ENCODE measurements at places on chromosomes 13 and 19.
A peak's percentile ranks its signal among the peaks of the same experiment; 100 is the strongest.

DNA sequence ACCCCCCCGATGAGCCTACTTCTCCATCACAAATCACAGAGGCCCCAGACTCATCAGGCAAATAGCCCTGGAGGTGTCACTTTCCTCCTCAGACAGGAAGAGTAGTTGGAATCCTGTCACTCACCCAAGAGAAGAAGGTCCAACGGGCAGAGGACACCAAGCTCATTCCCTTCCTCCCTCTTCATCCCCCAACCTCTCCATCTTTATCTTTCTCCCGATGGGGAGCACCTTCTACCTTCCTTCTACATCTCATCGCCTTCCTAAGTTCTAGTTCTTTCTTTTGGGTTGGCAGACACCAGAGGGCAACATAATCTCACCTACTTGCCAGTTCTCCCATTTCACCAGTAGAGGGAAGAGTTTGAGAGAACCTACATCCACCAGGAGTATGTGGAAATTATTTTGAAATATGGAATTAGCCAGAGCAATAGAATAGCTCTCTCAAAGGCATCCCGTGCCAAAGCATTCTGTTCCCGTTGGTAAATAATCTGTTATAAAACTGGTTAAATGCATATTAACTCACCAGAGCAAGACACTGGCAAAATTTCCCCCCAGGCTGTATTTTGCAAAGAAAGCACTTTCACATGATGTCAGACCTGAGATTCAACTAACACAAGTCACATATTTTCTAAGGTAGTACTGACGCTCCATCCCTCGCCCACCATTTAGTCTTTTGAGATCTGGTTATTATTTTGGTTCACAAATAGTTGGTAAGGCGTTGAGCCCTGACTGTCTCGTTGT, 55.0 kb downstream of the ZIC5 start:
- peaks cover 15% of the 10 kb centered on the region for H3K27me3 ChIP-seq
- H3K27ac ChIP-seq: no peak overlapping the region
- peaks cover under 1% of the 10 kb centered on the region for H3K36me3 ChIP-seq
- peaks cover 3% of the 10 kb centered on the region for H3K4me1 ChIP-seq
- DNase-seq: no peak

DNA sequence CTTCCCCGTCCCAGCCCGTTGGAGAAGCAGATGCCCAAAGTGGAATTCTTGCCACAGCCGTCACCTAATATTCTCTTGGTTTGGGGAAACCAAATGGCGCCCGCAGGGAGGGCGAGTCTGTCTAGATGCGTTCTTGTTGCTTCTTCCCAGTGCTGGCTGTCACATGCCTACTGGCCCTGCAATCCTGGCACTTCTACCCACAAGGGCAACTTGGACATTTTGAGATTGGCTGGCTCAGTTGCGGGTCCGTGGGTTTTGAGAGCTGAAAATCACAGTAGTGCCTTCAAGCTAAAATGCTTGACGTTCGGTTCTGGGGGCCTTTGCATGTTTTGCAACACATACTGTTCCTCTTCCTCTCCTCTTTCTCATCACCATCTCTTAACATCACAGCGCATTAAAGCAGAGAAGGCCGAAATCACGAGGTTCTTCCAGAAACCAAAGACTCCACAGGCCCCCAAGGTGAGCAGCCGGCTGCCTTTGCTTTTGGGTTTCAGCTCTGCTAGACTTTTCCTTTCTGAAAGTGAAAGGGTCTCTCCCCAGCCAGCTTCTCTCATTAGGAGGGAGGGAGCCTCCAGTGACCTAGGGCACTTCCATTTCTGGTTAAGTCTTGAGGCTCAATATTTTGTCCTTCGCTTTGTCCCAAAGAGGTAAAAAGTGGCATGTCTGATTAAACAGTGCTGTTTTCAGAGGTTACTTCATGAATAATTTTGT, 21.1 kb downstream of the CHAF1A start:
- DNase-seq: no peak
- H3K27ac ChIP-seq: no peak overlapping the region
- no peaks in the 10 kb centered on the region for H3K27me3 ChIP-seq
- H3K4me3 ChIP-seq: no peak overlapping the region
- peaks cover 4% of the 10 kb centered on the region for H3K36me3 ChIP-seq
- no peaks in the 10 kb centered on the region for H3K4me1 ChIP-seq

DNA sequence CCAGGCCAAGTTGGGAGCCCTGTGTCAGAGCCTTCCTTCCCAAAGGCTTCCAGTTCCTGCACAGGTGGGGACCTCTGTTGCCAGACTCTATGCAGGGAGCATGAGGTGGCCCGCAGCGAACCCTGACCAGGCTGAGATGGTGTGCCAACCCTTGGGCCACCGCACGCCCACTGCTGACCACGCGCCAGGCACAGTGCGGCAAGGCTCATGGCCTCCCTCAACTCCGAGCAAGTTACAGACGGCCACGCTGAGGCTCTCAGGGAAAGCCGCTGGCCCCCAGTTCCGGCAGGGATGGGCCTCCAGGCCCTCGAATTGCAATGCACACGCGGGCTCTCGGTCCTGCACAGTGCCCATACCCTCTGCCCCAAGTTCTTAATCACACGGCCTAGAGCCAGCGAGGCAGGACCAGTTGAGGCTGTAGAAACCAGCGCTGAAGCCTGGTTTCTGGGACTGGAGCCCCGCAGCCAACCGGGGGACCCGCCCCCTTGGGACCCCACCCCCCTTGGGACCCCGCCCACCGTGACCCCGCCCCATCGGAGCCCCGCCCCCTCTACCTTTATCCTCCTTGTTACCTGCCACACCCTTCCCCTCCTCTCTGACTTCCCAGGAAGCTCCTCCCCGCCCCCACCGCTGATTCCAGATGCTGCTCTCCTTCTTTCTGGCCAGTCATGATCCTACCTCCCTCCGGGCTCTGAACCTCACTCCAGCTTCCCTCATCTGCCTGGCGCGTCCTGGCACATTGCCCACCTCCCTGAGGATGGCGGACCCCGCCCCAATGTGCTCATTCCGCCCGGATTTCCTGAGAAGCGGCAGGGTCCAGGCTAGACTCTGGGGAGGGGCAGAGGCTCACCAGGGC, 6.0 kb downstream of the PEX11G start:
- DNase-seq: no peak
- H3K4me1 ChIP-seq: peaks cover 7% of the 10 kb centered on the region
- no peak overlapping the region for H3K4me3 ChIP-seq
- H3K27ac ChIP-seq: no peak overlapping the region

DNA sequence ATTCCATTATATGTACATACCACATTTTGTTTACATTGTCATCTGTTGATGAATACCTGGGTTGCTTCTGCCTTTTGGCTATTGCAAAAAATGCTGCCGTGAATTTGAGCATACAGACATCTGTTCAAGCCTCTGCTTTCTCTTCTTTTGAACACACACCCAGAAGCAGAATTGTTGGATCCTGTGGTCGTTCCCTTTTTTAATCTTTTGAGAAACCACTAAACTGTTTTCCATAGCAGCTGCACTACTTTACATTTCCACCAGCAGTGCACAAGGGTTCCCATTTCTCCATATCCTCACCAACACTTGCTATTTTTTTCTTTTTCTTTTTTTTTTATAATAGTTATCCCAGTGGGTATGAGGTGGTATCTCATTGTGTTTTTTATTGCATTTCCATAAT, 123.5 kb downstream of the TEX29 start:
- H3K27ac ChIP-seq: no peak overlapping the region
- no peaks in the 10 kb centered on the region for H3K4me1 ChIP-seq
- peaks cover 14% of the 10 kb centered on the region for H3K27me3 ChIP-seq
- peaks cover 3% of the 10 kb centered on the region for H3K36me3 ChIP-seq
- no peak overlapping the region for H3K4me3 ChIP-seq

DNA sequence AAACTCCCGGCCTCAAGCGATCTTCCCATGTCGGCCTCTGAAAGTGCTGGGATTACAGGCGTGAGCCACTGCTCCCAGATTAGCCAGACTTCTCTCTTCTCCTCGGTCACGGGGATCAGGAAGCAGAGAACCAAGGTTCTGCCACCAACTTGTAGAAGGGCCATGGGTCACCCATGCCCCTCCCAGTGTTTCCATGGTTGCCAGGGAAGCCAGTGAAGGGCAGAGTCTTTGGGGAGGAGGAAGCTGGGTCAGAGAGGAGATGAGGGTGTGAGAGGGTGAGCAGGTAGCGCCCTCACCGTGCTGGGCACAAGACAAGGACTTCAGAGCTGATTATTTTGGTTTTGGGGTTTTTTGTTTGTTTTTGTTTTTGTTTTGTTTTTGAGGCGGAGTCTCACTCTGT, 77.1 kb downstream of the GNG7 start:
- peak overlapping the region; percentile 92 for H3K27ac ChIP-seq
- H3K36me3 ChIP-seq: peaks cover 19% of the 10 kb centered on the region
- DNase-seq: no peak
- H3K4me1 ChIP-seq: peaks cover 70% of the 10 kb centered on the region
- peak overlapping the region; percentile 58 for H3K4me3 ChIP-seq
- H3K27me3 ChIP-seq: no peaks in the 10 kb centered on the region

- no peak overlapping the region for H3K4me3 ChIP-seq
- H3K36me3 ChIP-seq: no peaks in the 10 kb centered on the region
- H3K27me3 ChIP-seq: no peaks in the 10 kb centered on the region
- H3K4me1 ChIP-seq: peaks cover 7% of the 10 kb centered on the region
Observed at GRCh38 chr19:7483720-7484201, 5.1 kb downstream of the PEX11G start.

All from memory B cell (primary cell).